K562 (cell line): ENCODE measurements at places on chromosomes 2 and 18.

- no peak for DNase-seq
These were observed 172.8 kb upstream of the SPRED2 start for GRCh38 chr2:65605058-65605742.

DNA sequence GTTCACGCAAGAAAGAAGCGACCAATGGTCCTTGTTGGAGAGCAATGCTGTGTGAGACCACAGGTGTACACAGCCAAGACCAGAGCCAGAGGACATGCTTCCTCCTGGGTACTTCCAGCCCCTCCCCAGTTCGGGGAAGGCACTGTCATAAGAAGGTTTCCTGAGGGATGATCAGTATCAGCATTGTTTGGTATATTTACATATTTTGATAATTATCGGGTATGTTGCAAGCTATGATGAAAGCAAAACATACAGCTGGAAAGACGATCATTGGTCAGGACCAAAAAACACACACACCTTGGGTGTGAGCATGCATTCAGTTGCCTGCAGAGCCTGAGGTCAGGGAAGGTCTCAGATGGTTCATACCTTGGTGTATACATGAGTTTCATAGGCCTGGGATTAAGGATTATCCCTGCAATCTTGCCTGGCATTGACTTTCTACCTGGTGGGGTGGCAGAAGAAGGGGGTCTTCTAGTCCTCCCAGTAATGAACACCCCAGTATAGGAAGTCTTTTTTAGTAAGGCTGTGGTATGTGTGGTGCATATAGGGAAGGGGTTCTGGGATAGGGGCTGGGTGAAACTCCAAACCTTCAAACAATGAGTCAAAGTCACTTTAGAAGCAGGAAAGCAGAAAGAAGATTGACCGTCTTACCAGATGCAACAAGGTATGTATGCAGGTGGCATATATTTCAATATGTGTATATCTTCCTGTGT, 2.9 kb downstream of the SERPINB2 start:
- DNase-seq, result no peak

DNA sequence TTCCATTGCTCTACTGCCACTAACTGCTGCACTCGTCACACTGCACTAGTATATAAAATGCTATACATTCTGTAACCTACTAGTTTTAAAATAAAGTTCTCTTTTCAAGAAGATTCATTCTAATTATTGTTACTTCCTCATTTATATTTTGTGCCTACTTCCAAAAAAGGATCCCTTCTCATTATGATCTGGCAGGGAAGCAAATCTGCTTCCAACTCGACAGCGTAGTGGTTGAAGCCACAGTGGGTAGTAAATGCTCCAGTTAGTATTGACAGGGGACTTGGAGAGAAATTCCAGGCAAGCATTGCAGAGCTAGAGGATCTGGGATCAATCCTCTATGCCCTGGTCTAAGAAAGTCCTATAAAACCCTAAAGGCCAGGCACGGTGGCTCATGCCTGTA, 53.3 kb upstream of the AP1S3 start:
- DNase-seq, result no peak

DNA sequence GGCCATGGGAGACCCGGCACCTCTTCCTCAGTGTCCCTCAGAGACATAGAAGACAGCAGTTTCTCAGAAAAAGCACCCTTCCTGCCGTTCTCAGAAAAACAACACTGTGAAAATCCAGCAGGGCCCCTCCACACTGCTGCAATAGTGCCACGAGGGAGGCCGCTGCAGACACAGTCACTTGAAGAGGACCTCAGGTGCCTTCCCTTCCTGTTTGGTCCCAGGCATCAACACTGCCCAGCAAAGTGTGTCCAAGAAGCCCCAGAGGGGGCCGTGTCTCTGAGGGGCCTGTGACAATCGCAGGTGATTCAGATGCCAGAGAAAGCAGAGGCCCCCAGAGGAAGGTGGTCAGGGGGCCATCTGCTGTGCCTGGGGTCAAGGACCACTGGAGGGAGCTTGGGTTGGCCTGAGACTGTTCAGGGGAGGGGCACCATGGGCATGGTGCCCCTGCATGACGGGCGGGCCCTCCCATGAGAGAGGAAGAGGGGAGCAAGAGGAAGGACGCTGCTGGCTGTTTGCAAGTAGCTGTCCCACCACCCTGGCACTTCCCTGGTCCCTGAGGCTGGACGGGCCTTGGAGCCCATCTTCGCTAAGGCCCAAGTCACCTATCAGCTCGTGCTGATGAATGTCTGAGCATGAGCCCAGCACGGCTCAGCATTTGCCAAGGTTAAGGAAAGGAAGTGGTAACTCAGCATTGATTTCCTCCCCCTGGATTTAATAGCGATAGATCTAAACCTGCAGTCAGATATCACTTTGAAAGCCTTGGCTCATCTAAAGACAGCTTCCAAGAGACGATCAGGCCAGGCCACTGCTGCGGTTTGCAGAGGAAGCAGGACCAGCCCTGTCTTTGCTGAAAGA, 9.1 kb downstream of the TWIST2 start:
- DNase-seq, result no peak

DNA sequence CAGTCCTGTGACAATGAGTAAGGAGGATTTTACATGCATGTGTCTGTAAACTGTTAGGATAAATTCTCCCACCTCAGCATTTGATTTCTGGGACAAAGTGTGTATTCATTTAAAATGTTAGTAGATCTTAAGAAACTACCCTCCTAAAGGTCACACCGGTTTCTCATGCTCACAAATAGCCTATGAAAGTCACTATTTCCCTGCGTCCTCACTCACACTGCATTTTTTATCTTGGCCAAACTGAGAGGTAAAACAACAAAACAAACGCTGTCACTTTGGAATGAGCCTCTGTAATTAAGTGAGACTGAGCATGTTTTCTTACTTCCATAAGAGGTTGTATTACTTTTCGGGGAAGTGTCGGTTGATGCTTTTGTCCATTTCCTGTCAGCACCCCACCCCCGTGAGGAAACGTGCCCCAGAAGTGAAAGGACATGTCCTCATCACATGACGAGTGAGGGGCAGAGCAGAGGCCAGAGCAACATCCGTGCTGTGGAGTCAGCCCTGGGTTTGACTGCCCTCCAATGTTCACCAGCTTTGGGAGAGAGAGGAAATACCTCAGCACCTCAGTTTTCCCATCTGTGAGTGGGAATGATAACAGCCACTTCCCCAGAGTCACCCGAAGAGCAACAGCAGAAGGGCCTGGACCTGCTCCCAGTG, 3.1 kb downstream of the GYPC start:
- no peak for DNase-seq

GRCh38 chr18:36527740-36528455, 230.4 kb downstream of the FHOD3 start:
- no peak for DNase-seq

DNA sequence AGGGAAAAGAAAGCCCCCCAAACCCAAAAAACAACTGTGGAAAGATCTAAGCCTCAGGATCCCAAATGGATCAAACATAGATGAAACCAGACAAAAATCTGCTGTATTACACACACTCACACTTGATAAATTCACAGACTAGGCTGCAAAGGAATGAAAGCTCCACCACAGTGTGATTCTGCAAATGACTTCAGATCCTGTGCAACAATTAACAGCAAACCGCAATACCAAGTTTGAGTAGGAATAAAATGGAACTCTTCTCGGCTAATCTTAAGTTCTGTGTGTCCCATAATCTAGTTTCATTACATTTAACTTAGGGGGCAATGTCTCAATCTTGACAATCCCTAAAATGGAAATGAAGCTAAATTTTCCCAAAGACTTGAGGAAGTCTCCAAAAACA, 11.9 kb downstream of the CLK1 start:
- no peak for DNase-seq

DNA sequence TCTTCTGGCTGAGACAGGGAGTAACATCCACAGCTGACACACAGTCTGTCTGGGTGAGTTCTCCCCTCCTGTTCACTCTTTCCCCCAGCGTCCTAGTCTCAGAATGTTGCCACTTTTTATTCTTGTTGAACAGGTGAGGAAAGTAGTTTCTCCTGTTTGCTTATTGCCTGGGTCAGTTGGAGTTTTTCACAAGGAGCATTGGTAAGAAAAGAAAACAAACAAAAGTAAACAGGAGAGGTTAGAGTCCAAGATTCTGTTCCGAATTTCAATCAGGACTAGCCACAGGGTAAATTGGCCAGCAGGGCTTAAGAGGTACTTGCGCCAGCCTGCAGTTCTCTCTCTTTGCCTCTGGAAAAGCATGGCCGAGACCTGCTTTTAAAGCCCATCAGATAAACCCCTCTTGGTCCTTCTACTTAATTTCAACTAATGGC, 255.0 kb upstream of the EPAS1 start:
- DNase-seq, result no peak
